NCI-H446 treated with DMSO at 0.1 percent for 48 hours (cell line): ENCODE measurements at places on chromosomes 3 and 15.
A peak's percentile ranks its signal among the peaks of the same experiment; 100 is the strongest.

DNA sequence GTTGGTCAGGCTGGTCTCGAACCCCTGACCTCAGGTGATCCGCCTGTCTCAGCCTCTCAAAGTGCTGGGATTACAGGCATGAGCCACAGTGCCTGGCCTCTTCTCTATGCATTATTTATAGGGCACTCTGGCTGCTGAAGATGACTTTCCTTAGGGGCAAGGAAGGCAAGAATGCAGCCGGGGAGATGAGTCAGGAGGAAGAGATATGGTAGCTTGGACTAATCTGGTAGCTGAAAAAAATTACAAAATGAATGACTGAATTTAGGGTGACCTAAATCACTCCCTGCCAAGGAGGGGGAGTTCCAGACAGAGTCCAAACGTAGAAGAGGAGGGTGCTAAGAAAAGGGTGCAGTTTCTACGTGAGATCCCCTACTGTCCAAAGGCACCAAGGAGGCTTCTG, 14.2 kb downstream of the RHCG start:
- no peak for DNase-seq

DNA sequence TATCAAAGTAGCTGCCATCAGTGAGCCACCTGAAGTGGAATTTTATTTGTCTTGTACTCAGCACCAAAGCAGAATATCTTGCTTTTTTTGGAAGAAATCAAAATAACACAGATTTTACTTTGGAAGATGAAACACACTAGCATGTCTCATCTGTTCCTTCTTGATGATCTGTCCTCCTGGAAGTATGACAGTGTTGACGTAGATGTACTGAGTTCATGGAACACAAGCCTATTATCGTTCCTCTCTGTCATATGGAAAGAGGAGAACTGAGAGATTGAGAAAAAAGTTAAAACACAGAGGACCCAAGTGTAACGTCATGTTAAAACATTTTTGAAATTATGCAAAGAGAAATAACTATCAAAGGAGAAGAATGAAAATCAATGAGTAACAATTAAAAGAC, 340.2 kb downstream of the ROBO2 start:
- no peak for DNase-seq

- no peak for DNase-seq
Observed at GRCh38 chr3:112974894-112975293, at the start of gene CD200R1. Gene CD200R1, minus strand, starts transcription at chr3:112975103. Its CDS starts 246 bp downstream, at chr3:112974857.

GRCh38 chr3:17546500-17547255, 195.8 kb downstream of the TBC1D5 start:
- no peak for DNase-seq

DNA sequence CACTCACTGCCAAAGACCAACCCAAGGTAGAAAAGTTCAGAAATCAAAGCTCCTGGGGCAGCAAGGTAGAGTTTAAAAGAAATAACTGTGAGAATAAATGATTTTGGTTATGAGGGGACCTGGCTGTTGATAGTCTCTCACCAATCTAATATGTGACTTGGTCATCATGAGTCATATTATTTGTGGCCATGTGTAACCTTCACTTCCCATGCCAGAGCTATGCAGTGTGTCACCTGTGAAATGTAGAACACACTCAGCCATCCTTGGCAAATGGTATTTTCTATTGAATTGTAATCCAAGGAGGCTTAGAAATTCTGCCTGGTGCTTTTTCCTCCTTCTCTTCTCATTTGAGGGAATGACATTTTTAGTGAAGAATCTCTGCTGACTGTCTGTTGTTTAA, 184.2 kb upstream of the STAC start:
- no peak for DNase-seq

DNA sequence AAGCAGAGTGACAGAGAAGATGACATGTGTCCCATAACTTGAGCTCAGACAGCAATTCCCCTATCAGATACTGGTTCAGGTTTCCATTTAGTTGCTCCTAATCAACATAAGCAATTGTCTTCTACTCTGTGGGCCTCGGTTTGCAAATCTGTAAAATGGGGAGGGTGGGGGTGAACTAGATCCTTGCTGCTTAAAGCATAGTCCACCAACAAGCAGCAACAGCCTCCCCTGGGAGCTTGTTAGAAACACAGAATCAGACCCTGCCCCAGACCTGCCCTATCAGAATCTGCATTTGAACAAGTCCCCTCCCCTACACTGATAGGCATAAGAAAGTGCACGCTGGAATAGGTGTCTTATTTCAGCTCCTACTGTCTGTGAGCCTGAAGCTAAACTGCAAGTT, 87.8 kb downstream of the CEMIP start:
- DNase-seq: no peak

DNA sequence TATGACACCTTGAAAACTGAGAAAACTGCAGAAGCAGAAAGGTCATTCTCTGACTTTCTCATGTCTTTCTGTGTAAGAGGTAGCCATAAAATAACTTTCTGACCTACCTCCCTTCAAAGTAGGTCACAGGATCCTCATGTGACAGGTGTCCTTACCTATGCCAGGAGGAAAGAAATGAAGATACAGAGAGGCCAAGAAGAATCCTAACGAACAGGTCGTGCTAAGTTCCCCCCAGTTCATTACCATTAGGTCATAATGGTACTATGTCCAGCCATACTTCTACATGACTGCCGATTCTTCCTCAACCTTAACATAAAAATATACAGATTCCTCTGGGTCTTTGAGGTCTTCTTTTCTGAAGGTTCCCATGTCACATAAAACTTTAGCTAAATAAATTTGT, 118.6 kb downstream of the FOXB1 start:
- DNase-seq: no peak

- DNase-seq: peak; percentile 28
Observed at GRCh38 chr3:107710851-107711250, 188.1 kb downstream of the BBX start.

DNA sequence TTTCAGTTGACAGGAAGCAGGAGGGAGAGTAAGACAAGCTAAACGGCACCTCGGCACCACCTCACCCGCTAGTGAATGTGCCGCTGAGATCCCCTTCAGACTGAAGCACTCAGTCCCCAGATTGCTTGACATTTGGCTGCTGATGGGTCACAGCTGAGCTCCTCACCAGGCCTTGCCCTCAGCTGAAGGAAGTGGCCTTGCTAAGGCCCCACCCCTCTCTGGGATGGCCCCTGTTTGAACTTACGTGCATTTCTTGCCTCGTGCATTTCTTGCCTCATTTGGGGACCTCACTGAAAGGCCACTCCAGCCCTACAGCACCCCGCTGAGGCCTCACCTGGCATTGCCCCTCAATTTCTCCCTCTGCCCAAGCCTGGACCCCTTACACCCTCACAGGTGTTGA, 39.8 kb downstream of the EOGT start:
- no peak for DNase-seq

- DNase-seq: no peak
Observed at GRCh38 chr3:73547427-73548248, 77.1 kb downstream of the PDZRN3 start.

DNA sequence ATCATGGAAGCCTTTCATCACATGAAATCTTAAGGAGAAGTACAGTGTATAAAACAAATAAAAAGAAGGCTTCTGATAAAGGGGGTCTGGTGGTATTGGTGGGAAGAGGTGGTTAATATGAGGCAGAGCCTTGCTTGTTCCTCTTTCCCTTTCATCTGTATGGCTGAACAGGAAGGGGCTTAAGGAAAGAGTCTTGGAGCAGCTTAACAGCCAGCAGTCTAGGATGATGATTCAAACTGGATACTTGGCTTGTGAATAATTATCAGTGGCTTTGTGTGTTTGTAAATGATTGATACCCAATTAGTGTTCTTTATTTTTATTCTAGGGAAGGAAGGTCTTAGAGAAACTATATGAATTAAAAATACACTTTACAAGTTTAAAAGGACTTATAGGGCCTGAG, 29.1 kb upstream of the TCAIM start:
- no peak for DNase-seq

GRCh38 chr3:10274601-10275000, 18.1 kb downstream of the GHRL start:
- DNase-seq: no peak

GRCh38 chr3:186001842-186002241, 64.0 kb upstream of the TRA2B start:
- no peak for DNase-seq

DNA sequence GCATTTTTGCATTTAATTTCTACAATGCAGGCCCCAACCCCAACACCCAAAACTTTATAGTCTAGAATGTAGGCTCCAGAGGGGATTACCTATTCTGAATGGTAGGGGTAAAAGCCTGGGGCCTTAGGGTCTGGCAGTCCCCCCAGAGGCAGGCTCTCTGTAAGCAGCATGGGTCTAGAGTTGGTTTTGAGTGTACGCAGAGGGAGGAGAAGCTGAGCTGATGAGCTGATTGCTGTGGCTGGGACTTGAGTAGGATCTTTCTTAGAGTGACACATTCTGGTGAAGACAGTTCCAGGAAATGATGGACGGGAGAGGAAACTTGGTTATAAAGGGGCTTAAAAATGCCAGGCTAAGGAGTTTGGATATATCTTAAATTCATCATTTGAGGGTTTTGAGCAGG, 2.1 kb downstream of the LPP start:
- no peak for DNase-seq

GRCh38 chr3:49930168-49930690, 618 bp upstream of the MON1A start:
- no peak for DNase-seq

DNA sequence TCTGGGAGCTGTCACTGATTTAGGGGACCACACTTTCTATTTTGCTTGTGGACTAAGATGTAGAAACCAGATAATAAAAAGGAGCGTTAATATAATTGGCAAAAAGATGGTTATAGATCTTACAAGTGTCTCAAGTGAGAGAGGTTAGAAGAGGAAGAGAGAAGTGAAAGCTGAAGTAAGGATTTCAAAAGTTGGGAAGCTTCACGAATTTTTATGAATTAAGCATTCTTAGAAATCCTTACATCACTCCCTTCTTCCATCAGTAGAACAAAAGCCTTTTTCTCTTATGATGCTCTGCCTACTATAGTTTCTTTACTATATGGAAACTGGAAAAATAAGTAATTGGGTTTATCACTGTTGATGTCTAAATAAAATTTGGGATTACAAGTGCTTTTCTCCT, 146.5 kb downstream of the FNDC3B start:
- DNase-seq: no peak

DNA sequence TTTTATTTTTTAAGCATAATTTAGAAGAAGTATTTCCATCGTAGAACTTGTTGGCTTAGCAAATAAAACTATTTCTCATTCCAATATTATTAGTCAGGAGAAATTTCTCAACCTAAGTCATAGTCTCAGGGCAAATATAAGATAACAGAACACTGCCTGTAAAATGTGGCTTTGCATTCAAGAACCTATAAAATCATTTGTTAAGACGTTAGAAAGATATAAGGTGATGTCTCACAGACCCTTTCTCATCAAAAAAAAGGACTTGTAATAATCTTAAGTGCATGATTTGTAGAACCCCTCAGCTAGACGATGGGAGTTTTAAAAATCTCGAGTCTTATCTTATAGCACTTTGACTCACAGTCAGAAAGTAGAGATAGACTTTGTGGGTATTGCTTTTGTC, 314.7 kb upstream of the CFAP20DC start:
- no peak for DNase-seq

- DNase-seq: no peak
Observed at GRCh38 chr3:169060037-169060436, 603.5 kb downstream of the MECOM start.

DNA sequence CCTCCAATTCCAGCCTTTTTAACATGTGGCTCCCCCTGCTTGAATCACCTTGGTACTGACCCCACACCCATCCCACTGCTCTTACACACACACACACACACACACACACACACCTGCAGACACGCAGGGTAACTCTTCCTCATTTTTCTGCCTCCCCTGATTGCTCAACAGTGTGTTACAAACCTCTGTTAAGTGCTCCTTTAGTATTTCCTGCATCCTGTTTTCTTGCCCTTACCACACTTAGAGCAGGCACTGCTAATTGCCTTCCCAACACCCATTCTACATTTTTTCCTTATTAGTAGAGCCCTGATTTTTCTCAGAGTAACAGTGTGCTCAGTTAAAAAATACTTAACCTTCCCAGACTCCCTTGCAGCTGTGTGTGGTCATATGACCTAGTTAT, 184.0 kb downstream of the EBLN2 start:
- no peak for DNase-seq

- DNase-seq: no peak
Observed at GRCh38 chr3:85572426-85572825, 613.6 kb downstream of the CADM2 start.

DNA sequence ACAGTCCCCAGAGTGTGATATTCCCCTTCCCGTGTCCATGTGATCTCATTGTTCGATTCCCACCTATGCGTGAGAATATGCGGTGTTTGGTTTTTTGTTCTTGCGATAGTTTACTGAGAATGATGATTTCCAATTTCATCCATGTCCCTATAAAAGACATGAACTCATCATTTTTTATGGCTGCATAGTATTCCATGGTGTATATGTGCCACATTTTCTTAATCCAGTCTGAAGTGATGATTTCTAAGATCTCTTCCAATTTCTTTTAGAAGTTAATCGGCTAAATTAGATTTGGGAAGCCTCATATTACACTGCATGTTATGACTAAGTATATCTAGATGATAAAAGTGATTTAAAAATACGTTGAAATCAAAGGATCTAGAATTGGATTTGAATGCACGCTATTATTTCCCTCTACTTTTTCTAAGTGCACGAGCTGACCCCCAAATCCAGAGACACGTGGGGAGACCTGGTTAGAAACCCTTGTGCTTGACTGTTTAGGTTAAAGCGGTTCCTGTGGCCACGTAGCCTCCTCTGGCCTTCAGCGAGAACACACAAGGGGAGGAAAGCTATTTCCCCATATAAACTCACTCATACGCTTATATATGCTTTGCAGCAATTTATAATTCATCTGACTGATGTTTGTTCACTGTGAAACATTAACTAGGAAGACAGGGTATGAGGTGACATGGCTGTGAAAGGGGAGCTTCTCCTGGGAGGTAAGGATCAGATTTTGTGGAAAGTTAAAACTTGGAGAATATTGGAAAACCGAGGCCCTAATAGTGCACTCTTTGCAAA, 243.8 kb downstream of the PDZRN3 start:
- DNase-seq: no peak

DNA sequence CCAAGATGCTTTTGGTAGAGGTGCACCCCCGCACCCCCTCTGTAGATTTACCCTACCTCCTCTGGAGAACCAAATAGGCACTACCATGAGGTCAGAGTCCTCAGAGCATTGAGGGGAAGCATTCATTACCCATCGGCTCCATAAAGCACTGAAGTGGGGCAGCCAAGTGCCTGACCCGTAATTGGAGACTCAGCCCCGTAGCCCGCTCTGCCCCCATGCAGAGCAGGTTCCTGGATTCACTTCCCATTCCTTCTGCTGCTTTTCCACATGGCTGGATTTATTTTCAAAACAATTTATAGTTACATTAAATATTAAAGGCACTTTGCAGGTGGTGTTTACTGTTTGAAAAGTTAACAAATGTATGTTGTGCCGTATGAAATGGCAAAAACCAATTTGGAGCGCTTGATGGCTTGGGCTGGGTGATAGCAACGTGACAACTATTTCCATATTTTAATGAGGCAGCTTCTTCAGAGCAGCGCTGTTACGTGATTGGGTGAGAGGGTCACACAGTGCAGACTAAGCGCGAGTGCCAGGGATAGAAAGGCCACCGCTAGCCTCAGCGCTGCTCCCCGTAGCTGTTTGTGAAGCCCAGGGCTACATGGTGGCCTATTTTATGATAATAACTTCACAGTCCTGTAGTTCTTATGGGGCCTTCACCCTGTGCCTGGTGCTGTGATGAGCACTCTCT, 373.8 kb upstream of the PROK2 start:
- DNase-seq: no peak
